ENCODE measurements at places on chromosomes 4 and X.

DNA sequence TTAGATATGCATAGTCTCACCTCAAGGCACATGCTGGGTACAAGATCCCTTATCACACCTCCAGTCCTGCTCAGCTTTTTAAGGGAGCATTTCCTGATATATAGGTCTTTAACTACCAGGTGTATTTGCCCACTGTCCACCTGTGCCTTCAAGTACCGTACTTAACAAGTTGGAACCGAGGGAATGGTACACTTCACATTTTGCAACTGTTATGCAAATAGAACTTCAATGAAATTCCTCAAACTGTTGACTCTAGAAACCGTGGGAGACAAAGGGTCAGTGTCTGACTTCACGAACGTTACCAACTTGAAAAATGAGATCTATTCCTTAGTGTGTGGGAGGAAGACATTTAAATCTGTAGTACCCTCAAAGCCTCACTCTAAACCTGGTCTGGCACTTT is 5.2 kb downstream of the TRIM2 start:
- DNase-seq, result no peak

GRCh38 chr4:152935143-152935542 is 980 bp upstream of the FHDC1 start:
- no peak for DNase-seq

DNA sequence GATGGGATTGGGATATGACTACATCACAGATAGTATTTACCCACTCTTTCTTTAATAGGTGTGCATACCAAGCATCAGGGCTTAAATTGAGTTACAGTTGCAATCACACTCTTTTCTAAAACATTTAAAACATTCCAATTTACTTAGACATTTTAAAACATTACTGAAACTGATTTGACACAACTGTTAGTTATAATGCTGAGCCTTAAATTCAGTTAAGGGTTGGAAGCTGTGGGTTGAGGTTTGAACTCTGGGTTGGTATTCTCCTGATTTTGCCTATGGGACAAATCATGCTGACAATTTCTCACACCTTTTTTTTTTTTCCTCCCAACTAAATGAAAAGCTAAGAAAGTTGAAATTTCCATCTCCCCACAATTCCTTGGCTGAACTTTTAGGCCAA is 16.3 kb downstream of the SLIT2 start:
- no peak for DNase-seq

DNA sequence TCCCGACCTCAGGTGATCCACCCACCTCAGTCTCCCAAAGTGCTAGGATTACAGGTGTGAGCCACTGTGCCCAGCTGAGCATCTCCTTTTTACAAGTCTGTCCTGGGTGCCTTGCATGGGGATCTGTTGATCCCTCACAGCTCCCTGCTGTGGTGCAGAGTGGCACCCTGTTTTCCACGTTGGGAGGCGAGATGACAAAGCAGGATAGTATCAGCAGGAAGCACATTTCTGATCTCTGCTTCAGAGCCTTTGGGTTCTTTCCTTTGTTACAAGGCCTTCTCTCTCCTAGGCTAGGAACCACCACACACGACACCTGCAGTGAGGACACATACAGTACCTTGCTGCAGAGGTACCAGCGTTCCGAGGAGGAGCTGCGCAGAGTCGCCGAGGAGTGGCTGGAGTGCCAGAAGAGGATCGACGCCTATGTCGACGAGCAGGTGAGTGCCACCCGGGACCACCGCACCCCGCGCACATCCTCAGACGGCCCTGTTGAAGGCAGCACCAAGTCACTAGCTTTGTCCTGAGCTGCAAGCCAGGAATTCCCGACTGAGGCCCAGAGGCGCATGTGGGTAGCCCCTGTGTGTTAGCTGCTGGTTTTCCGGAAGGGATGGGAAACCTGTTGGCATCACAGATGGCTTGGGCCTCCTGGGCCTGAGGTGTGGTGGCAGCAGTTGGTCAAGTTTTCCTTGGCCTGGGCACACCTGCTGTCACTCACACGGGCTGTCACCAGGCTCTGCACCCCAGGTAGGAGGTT is 109.6 kb downstream of the TNIP2 start:
- DNase-seq, result no peak

GRCh38 chrX:133307094-133307493 is 88.9 kb upstream of the TFDP3 start:
- DNase-seq, result no peak

DNA sequence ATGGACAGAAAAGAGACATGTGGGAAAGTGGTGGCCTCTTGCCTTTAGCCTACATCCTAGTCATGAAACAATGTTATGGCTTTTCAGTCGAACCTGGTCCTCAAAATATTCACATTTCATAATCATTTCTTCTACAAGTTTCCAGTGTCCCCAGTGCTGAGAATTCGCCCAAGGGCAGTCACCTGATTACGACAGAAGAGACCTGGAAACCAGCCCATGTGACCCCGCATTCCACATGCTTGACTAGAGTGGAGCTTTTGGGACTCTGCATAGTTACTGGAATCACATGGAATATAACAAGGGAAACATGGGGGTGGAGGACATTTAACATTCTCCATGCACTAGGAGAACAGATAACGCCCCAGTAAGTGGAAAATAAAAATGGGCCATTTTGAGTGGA is 100.1 kb downstream of the PPARGC1A start:
- no peak for DNase-seq

DNA sequence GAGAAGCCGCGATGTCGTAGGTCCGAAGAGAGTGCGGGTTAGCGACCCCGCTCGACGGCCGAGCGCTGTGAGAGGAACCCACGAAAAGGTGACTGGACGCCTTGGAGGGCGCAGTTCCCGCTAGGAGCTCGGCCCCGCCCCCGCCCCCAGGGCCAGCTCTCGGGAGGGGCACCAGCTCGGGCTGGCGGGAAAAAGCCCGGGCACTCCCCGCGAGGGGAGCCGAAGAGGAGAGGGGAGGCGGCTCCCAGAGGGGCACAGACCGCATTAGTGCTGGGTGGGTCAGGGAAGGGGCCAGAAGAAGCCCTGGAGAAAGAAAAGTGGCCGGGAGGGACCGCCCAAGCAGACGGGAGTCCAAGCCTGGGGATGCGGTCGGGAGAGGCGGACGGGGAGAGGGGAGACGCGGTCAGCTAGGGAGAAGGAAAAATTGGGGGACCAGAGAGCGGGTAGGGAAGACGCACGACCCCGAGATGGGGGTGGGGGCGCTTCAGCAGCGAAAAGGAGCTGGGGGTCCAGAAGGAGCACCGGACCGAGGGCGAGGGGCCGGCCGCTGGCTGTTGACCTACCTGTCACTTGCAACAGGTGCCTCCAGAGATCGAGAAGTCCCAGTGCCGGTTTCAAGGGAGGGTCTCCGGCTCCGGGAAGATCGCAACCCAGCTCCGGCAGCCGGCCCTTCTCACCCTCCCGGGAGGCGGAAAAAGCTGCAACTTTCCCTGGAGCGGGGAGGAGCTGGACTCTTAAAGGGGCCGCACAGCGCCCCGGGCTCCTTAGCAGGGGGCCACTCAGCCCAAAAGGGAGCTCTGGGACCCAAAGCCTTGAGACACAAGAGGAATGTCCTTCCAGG is at the start of gene SYTL4:
Gene SYTL4, minus strand, starts transcription at position 681 of the 841 bp plus-strand sequence. CDS start 30,084 bp downstream, outside the sequence.
- DNase-seq, result no peak

GRCh38 chr4:16124232-16124631 is 40.4 kb upstream of the PROM1 start:
- DNase-seq, result no peak

DNA sequence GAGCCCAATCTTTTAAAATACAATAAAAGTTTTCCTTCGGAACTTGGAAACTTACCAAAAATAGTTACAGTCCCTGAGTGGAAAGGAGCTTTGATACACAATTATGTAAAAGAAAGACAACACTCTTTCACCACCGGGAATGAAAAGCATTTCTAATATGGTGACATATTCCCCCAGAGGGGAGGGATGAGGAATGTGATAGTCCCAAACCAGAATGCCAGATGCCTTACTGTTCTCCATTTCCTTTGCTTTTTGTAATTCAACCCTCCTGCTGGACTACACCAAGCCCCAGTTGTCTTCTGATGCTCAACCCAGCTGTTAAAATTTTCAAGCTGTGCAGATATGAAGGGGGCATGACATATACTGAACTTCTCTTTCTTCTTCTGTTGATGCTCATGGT is 4.1 kb downstream of the PRIMPOL start:
- DNase-seq, result no peak

GRCh38 chr4:40316333-40316781 is 18.8 kb upstream of the CHRNA9 start:
- peak; percentile 74 for DNase-seq

DNA sequence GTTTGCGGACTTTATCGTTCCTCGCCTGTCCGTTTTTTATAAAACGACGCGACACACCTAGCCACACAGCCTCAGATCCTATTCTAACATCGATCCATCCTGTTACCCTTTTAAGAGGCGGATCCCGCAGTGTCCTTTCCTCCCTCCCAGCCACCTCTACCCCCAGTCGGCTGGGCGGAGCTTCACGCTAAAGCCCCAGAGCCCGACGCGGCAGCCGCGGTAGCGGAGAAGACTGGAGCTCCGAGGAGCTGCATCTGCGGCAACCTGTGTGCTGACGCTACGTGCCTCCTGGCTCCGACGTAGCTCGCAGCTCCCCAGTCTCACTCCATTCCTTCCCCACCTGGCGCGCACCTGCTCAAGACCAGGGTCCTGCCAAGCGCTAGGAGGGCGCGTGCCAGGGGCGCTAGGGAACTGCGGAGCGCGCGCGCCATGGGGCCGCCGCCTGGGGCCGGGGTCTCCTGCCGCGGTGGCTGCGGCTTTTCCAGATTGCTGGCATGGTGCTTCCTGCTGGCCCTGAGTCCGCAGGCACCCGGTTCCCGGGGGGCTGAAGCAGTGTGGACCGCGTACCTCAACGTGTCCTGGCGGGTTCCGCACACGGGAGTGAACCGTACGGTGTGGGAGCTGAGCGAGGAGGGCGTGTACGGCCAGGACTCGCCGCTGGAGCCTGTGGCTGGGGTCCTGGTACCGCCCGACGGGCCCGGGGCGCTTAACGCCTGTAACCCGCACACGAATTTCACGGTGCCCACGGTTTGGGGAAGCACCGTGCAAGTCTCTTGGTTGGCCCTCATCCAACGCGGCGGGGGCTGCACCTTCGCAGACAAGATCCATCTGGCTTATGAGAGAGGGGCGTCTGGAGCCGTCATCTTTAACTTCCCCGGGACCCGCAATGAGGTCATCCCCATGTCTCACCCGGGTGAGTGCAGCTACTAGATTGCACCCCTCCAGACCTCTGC is at the start of gene RNF128:
Gene RNF128, plus strand, starts transcription at position 217 of the 953 bp plus-strand sequence. Its CDS starts 213 bp downstream, at position 430.
- no peak for DNase-seq

DNA sequence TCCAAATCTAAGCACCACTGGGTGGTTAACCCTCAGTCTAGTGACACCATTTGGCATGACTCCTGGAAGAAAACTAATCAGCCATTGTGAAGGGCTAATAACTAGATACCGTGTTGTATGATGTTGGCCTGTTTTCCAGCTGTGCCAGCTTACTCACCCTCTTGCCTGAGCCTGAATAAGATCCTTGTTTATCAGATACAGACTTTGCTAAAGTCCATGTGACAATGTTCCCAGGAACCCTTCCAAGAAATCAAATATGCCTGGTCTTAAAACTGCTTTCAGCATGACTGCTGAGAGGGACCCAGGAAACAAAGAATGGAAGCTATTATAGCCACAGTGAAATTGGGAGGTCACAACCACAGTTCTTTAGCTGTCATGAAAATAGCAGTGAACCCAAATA is 640.8 kb upstream of the INTU start:
- no peak for DNase-seq

DNA sequence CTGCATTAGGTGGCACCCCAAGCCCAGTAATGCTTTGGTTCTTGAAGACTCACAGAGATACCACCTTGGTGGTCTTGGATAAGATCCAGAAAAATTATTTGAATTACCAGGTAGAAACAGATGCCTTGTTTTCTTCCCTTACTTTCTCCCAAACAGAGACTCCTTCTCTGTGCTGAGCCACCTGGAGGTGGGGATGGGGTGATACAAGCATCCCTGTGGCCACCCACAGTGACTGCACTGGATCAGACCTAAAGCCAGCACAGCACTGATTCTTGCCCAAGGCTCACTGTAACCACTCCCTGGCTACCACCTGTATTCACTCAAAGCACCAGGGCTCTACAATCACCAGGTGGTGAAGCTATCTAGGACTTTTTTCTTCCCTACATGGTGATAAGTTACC is 156.8 kb downstream of the TEX13A start:
- no peak for DNase-seq

DNA sequence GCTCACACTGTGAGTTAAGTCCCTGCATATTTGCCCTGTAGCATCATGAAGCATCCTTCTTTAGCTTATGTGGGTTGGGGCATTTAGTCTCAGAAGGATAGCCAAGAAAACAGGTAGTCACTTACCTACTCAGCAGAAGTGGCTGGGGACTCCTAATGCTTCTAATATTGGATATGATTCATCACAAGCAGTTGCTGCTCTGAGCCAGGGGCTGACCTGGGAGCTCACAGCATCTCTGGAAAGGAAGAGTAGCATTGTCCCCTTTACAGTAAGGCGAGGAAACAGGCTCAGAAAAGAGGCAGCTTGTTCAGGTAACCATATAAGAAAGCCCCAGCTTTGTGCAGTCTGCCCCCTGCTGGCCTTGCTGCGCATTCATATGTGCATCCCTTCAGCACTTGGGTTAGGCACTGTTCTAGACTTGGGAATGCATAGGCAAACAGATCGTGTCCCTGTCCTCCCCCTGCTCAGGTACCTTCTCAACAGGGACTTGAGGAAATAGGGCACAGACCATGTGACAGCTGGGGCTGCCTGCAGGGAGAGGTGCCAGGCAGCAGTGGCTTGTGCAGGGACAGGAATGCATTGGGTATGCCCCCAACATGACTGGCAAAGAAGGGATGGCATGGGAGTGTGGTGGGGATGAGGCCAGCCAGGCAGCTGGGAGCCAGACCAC is 35.7 kb upstream of the TBC1D14 start:
- peak; percentile 92 for DNase-seq

GRCh38 chrX:151973060-151973661 is 1.3 kb downstream of the GABRE start:
- no peak for DNase-seq

DNA sequence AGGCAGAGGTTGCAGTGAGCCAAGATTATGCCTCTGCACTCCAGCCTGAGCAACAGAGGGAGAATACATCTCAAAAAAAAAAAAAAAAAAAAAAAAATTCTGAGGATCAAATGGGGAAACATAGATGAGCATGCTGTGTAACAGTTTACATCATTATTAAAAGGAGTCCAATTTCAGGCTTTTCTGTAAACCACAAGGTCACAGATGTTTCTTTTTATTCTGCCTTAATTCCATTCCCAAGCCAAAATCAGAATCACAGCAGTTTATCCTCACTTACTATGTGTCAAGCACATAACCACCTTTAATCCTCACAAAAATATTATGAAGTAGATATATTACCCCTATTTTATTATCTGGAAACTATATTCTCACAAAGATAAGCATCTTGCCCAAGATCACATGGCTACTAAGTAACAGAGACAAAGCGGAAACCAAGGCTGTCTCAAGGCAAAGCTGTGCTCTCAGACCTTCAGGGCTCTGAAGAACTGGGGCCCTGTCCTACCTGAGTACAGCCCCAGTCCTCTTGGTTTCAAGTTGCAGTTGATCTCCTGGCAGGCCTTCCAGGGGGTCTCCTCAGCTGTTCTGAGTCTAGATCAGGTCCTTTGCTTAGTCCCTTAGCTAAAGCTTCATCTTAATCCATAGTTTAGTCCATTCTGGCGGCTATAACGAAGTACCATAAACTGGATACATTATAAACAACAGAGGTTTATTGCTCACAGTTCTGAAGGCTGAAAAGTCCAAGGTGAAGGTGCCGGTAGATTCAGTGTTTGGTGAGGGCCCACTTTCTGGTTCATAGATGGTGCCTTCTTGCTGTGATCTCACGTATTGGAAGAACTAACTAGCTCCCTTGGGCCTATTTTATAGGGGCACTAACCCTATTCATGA is 141.3 kb downstream of the PALLD start:
- DNase-seq, result no peak

- no peak for DNase-seq
Observed at GRCh38 chr4:54226404-54227255, 2.5 kb upstream of the PDGFRA start.

GRCh38 chr4:98557194-98557892 is 101.1 kb downstream of the TSPAN5 start:
- DNase-seq, result no peak

Measured in Karpas-422 (cell line).